ENCODE measurements at places on chromosomes 7 and 10.
A peak's percentile ranks its signal among the peaks of the same experiment; 100 is the strongest.

- DNase-seq: no peak
These were observed 69.9 kb downstream of the NKX6-2 start for GRCh38 chr10:132715776-132716680.

GRCh38 chr10:126147866-126148587, 240.2 kb downstream of the ADAM12 start:
- DNase-seq: no peak

DNA sequence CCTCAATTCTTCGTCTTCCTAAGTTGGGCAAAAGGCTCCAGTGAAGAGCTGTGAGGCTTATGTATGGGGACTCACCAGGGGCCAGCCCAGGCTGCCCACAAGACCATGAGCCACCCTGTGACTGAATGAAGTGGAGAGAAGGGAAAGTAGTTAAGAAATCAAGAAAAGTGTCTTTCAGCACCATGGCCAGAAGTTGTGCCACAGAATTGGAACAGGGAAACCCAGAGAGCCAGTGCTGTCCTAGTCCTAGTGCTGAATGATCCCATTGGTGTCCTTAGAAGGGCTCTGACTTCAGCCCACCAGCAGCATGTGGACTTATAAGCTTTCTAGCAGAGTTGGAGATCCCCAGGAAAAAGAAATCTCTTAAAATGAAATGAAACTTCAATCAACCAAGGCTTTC, 37.0 kb upstream of the CCSER2 start:
- DNase-seq: no peak

GRCh38 chr10:48247680-48248079, 26.8 kb downstream of the FRMPD2 start:
- no peak for DNase-seq

DNA sequence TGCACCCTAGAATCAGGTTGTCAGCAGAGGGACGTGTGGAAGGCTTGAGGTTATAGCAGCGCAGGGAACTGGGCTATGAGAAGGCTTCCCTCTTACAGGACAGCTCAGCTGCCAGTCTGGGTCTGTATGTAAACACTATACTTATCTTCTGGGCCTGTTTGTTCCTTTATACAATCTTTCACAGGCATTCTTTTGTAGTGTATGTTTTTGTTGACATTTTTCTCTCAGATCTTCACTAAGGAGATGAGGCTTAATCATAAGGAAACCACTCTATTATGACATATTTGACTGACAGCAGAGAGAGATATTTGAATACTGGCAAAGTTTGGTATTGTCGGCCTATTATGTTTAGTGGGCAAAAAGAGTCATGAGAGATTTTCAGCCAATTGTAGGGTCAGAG, 929 bp downstream of the GBF1 start:
- no peak for DNase-seq

- DNase-seq: no peak
These were observed 62.7 kb downstream of the ARID5B start for GRCh38 chr10:61964059-61964709.

DNA sequence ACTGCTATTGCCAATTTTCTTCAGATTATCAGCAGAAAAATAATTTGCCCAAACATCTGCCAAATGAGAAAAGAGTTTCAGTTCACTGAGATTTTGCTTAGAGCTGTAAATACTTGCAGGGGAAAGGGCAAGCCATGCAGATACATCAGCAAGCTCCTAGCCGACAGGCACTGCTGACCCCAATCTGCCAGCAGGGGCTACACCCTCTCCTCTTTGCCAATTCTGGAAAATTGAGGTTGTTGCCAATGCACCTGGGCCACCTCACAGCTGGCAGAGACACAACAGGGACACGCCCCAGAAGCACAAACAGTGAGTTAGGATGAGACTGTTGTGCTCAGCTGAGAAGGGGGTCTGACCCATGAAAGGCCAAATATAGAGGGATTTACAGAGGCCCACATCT, 129.5 kb upstream of the MYO3A start:
- no peak for DNase-seq

DNA sequence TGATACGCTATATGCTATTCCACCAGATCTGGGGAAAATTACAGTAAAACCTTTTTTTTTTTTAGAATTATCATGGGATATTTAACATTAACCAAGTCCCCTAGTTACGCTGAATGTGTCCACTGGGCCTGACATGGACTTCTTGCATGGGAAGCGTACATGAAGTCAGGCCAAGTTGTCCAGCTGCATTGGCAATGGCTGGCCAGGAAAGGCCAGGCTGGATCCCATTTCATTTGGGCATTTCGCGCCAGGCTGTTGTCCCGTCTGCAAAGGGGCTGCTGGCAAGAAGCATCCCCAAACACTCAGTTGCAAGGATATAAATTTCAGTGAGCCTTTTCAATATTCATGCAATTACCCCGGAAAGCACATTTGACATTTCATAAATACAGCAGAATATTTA, 933.3 kb downstream of the GRID1 start:
- DNase-seq: no peak

- DNase-seq: no peak
These were observed 74.7 kb downstream of the CUX1 start for GRCh38 chr7:101891936-101892640.

- no peak for DNase-seq
These were observed 475 bp upstream of the NRBF2 start for GRCh38 chr10:63132651-63133055.

DNA sequence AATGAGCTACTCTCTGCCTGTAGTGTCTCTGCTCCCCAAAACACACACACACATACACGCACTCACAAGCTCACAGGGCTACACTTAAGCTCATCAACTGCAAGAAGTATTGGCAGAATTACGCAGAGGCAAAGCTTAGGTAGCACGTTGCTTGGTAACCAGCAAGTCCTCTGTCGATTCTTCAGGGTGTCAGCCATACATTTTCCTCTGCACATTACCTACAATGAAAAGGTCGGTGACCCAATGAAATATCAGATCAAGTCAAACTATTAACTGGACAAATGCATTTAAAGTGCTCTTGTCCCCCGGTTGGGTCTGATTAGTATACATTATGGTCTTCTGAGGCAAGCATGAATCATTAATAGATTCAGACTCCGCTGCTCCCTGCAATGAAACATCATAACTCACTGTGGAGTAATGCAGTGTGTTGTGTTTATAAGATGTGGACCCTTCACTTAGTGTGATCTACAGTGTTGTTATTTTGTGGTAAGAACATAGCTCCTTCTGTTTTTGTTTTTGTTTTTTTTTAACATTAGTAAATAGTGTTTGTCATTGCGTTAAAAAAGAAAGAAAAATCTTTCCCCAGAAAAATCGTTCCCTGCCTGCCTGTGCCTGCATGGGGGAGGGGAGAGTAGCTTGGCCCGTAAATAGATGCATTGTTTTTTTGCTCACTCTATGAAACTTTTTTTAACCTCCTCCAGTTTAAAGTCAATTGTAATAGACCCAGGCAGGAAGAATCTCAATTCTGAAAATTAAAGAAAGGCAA, 325.5 kb downstream of the SFMBT2 start:
- no peak for DNase-seq

DNA sequence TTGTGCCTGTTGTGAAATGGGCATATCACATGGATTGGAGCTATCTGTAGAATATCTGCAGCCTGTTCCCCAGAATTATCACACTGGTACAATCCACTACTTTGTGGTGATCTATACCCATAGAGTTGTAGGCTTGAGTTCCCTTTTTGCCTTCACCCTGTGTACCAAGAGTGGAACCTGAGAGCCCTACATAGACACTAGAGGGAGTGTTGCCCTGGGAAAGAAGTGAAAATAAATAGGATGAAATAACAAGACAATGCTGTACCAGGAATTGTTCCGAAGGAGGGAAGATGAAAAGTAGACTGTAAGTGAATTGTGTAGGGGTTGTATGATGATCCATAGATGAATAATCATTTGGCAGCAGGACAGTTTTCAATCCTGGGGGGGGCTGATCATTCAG, 9.0 kb downstream of the SORCS3 start:
- no peak for DNase-seq

DNA sequence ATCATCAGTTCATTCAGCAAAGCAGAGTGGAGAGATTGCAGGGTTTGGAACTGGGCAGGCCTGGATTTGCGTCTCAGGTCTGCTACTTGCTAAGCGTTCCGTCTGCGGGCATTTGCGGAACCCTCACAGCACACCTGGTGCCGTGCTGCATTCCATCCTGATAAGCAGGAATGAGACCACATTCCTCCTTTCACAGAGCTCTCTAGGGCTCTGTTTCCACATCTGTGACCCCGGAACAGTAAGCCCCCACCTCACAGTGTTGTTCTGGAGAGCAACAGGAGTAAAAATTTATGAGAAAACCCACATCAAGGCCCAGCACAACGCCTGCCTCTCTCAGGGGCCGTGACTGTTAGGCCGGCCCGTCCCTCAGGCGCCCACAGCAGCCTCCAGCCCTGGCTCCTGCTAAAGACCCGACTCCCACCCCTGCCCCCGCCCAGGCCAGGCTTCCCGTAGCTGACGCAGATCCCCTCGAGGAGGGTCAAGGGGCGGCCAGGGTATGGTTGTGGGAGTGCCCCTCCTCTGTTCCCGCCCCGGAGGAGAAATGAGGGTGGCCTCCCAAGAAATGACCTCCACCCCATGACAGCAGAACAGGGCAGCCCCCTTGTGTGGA, 128.9 kb downstream of the RGS10 start:
- no peak for DNase-seq

DNA sequence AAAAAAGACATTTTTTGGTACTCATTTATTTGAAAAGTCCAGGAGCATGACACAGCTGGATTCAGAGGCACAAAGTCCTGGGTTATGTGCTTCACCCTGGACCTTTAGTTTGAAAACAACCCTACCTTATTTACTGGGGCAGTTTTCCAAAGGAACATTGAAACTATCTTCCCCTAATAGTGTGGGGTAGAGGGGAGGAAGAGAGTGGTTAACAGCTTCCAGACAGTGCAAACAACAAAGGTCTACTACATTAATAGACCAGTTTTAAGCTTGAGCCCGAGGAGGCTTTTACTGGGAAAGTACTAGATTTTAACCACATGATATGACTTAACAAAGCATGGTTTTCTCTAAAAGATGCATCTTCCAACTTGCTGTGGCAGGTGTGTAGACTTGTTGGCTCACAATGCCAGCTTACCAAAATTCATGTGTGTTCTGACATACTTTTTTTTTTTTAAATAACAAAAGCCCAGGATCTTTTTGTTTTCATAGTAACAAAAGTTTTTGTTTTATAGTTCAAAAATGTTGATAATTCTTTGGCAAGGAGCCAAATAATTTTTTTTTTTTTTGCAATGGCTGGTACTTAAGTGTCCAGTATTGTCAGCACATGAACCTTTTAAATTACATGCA, 1.8 kb downstream of the GSTO1 start:
- DNase-seq: no peak

GRCh38 chr7:130904031-130904757, 170.2 kb upstream of the KLF14 start:
- no peak for DNase-seq

DNA sequence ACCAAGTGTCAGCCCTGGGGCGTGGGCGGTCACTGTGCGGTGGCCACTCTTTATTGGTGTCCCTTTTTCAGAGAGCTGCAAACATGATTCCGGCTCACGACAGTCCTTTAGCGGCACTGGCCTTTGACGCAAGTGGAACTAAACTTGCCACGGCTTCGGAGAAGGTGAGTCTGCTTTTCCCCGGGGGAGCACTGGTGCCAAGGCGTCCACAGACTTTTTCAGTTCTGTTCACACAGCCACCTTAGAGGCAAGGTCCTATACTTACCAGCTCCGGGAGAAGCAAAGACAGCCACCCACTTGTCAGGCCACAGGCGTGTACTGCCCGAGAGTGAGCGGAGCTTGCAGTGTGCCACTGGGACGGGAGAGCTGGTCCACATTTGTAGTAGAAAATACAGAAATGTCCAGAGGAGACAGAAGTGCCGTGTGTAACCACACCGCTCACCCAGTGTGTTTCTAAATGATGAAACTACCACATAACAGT, 27.9 kb downstream of the WIPI2 start:
- no peak for DNase-seq

DNA sequence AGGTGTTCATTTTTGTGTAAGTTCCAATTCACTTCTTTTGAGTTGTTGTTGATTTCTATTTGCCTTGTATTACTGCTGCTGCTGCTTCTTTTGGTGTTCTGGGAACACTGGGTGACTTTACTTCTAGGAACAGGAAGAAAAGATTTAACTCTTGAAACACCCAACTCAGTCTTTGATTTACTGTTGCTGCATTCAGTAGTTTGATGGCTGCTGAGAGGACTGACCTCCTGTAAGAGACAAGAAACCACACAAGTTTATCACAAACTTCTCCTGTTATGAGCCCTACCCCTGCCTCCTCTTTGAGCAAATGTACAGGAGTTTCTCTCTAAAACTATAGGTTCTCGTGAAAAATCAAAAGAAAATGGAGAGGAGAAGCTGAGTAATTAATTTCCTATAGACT, 161.7 kb downstream of the CTTNBP2 start:
- DNase-seq: no peak

GRCh38 chr10:69952069-69952800, 100.4 kb upstream of the MACROH2A2 start:
- DNase-seq: no peak

DNA sequence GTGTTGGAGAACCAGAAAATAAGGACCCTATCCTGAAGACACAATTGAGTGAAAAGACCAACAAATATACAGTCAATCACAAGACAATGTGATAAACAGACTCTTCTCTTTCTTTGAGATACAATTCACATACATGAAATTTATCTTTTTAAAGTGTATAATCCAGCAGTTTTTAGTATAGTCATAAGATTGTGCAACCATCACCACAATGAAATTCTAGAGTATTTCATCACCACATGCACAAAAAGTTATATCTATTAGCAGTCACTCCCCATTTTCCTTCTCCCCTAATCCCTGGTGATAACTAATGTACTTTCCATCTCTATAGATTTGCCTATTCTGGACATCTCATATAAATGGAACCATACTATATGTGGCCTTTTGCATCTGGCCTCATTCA, 8.2 kb upstream of the SORBS1 start:
- no peak for DNase-seq

DNA sequence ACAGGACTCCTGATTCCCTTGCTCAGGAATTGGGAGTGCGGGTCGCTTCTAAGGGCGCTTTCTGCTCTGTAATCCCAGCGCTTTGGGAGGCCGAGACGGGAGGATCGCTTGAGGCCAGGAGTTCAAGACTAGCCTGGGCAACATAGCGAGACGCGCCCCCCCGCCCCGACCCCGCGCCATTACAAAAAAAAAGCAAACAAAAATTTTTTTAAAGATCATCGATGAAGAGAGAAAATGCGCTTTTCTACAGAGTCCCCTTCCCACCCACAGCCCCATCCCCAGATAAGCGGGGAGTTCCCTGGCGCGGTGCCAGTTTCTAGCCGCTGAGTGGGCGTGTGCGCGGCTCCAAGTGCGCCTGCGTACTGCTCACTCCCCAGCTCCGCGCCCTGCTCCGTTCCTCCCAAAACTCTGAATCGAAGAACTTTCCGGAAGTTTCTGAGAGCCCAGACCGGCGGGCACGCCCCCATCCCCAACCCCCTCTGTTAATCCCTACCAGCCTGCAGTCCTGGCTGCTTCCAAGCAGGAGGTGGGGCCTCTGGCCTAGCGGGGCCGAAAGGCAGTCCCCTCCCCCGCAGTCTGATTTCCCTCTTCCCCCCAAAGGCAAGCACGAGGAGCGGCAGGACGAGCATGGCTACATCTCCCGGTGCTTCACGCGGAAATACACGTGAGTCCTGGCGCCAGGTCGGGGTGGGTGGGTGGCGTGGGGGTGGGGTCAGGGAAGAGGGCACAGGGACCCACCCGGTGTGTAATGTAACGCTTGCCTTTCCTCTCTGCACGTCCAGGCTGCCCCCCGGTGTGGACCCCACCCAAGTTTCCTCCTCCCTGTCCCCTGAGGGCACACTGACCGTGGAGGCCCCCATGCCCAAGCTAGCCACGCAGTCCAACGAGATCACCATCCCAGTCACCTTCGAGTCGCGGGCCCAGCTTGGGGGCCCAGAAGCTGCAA, 1.0 kb downstream of the HSPB1 start:
- DNase-seq: peak; percentile 80

- peak; percentile 4 for DNase-seq
These were observed 2.5 kb downstream of the TCF7L2 start for GRCh38 chr10:112952282-112953173.
